ENCODE measurements at places on chromosomes 7 and 10.

GRCh38 chr7:7529328-7529727 lies 6.3 kb downstream of the COL28A1 start:
- no peak for DNase-seq

DNA sequence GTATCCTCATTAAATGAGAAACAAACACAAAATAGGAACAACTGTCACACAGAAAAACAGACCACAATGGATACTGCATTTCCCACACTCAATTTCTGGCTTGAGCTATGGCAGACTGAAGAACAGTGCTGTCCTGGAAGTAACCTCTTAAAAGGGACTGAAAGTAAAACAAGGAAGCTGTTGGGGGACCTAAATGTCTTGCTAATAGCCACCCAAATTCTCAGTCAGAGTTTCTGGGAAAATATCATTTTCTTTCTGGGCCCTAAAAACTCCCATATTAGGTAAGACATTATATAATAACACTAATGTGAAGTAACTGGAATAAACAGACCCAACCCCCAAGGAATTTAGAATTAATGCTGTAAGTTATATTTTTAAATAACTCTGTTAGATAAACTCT lies 80.9 kb upstream of the TFEC start:
- DNase-seq = no peak

GRCh38 chr10:103967448-103968071 lies 620 bp downstream of the SLK start:
- peak; percentile 29 for DNase-seq

- no peak for DNase-seq
Observed at GRCh38 chr10:112803961-112804401, 146.1 kb upstream of the TCF7L2 start.

GRCh38 chr7:135845415-135846075 lies 96.9 kb upstream of the FAM180A start:
- DNase-seq = no peak

DNA sequence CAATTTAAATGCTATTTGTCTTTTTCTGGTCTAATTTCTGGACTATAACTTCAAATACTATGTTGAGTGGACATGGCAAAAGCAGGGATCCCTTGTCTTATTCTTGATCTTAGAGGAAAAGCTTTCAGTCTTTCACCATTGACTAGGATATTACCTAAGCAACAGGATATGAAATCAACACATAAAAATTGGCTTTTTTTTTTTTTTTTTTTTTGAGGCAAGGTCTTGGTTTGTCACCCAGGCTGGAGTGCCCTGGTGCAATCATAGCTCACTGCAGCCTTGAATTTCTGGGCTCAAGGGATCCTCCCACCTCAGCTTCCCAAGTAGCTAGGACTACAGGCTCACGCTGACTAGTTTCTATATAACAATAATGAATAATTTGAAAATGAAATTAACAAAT lies 90.8 kb downstream of the JMJD1C start:
- DNase-seq = no peak

DNA sequence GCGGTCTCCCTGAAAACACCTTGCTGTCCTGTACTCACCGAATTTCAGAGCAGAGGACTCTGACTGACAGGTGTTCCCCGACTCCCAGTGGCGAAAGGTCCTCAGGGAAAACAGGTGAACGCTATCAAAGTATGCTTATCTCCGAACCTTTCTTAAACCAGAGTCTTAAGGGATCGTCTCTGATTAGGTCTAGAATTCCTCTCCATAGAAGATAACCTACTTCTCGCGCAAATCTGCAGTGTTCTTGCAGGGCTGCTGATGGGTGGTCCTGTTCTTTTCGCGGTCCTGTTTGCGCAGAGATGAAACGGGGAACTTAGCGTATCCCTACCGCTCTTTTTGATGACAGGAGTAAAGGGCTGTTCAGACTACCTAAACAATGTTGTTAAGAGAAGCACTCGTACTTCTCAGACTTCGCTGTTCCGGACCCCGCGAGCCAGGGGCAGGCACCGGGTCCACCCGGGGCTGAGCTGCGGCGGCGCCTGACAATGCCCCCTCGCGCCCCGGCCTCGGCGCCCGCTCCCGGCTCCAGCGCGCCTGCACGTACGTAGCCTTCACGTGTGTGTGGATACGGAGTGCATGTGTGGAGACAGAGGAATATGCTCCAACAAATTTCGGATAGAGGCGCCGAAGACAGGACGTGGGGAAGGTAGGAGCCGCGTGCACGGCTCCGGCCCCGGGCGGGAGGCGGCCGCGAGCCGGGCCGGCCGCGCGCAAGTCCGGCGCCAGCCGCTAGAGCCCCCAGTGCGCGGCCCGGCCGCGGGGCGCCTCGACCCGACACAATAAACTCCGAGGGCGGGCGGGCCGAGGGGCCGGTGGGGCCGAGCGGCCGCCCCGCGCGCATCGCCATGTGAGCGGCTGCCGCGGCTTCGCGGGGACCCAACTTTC lies 766 bp upstream of the ZMYND11 start:
- peak; percentile 19 for DNase-seq

DNA sequence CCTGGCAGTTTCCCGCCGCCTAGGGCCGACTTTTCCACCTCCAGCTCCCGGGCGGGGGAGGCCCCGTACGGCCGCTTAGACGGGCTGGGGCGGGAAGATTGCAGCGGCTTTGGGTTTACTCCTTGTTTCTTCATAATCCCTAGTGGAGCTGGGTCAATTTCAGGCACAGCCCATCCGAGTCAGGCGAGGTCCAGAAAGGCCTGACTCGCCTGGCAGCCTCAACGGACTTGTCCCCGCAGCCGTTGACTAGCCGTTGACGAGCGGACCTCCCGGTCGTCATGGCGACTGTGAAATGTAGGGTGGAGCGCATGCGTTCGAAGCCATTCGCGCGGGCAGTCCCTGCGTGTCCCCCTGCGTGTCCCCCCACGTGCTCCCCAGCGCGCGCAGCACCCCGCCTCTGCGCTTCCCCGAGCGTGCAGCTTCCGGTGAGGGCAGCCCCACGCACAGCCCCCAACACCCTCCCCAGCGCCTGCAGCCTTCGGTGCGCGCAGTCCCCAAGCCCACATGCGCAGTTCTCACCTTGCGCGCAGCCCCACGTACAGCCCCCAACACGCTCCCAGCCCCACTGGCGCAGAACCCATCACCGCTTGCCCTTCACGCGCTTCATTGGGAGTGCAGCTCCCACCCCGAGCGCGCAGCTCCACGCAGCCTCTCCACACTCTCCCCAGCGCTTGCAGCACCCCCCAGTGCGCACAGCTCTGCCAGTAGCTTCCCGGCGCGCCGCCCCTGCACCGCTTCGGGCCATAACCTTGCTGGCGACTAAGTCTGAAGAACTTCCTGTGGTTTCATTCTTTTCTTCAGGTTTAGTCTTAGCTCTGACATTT lies 67.8 kb downstream of the TBX20 start:
- no peak for DNase-seq

GRCh38 chr7:110771717-110772116 lies 319.2 kb upstream of the LRRN3 start:
- no peak for DNase-seq

- DNase-seq = no peak
Observed at GRCh38 chr10:74754381-74754821, 72.0 kb upstream of the KAT6B start.
